ENCODE measurements at places on chromosomes 6 and 20. TPM values are rescaled to one million over a fixed set of nuclear protein-coding genes. Genes with fewer than 3 reads are reported as not detected.
A peak's percentile ranks its signal among the peaks of the same experiment; 100 is the strongest.

JPH2 gene
- not detected for total RNA-seq

FOXS1 gene
- total RNA-seq = not detected

PLCB4 gene
- total RNA-seq = not detected

UBE2C gene
- total RNA-seq = 0.61 TPM

GRCh38 chr6:43013097-43013842 is 476 bp downstream of the MEA1 start:
- peaks cover 37% of the 10 kb centered on the region for H3K36me3 ChIP-seq
- peaks cover 54% of the 10 kb centered on the region for H3K4me1 ChIP-seq
- peak overlapping the region; percentile 75 for H3K4me3 ChIP-seq

DNA sequence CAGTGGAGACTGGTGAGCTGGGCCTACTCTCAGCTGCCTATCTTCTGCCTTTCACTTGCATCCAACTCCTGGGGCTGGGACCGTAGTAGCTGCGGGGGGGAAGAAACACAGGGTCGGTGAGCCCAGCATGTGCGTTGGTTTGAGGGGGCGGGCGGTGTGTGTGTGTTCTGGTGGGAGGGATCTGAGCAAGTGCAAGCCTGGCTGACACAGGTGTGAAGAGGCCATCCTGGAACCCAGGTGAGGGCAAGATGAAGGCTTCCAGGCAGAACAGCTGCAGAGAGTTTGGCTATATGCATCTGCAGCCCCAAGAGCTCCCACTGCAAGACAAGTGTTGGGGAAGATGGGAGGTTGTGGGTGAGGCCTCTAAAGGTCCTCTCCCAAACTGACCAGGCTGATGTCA is 30.6 kb downstream of the MOCS1 start:
- H3K36me3 ChIP-seq = no peaks in the 10 kb centered on the region
- no peak overlapping the region for H3K27ac ChIP-seq
- H3K4me1 ChIP-seq = no peaks in the 10 kb centered on the region
- no peak overlapping the region for H3K4me3 ChIP-seq
- H3K27me3 ChIP-seq = no peaks in the 10 kb centered on the region
- no peak for DNase-seq

DNA sequence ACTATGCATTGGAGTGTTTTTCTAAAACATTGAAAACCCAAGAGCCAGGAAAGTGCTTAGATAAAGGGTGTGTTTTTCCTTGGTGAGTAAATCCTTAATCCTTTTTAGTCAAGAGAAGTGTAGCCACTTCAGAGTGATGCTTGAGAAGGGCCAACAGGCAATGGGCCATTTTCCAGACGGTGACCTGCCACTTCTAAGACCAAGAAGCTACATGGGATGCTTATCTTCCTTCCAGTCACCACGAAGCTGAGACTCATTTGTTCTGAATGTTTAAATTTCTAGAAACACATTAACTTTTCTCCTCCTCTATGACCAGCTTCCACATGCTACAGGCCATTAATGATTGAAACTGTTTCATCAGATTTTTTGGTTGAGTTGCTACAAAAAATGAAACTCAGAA is 34.4 kb upstream of the NHSL1 start:
- no peak overlapping the region for H3K27ac ChIP-seq
- H3K36me3 ChIP-seq = no peaks in the 10 kb centered on the region
- H3K27me3 ChIP-seq = no peaks in the 10 kb centered on the region
- H3K4me3 ChIP-seq = no peak overlapping the region

DNA sequence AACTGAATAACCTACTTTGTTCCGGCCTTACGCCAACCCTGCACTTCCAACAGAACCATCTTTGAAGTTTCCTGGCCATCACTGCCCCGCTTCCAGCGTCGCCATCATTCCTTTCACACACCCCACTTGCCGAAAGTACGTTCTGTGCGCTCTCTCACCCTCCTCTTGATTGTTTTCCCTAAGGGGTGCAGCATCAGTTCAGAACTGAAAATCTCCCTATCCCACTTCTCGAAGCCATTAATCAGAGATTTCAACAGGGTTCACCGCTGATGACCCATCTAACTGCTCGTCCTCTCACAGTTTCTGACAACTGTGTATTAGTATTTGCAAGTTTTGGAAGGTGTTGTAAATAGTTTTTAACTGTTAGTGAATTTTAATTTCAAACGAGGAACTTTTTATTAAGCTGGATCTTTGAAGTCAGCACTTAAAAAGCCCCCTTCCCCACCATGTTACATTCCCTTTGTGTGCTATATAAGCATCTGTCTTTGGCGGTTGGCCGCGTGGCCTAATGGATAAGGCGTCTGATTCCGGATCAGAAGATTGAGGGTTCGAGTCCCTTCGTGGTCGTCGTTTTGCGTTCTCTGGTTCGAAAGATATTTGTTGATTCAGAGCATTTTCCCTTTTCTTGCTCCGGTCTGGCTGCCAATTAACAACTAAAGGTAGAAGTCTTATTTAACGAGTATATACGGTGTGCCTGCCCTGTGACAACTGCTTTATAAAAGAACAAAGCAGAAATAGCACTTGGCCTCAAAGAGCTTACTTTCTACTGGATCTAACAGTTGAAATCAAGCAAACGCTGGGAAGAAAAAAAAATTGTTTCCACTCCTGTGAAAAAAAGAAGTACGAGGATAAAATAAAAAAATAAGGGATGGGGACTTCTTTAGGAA is 42.6 kb downstream of the TRIM27 start:
- peak; percentile 21 for DNase-seq
- H3K36me3 ChIP-seq = no peaks in the 10 kb centered on the region
- H3K27ac ChIP-seq = no peak overlapping the region
- no peaks in the 10 kb centered on the region for H3K27me3 ChIP-seq

- no peaks in the 10 kb centered on the region for H3K36me3 ChIP-seq
- H3K4me1 ChIP-seq = peaks cover 19% of the 10 kb centered on the region
- DNase-seq = peak; percentile 28
- H3K4me3 ChIP-seq = no peak overlapping the region
- no peaks in the 10 kb centered on the region for H3K27me3 ChIP-seq
Measured at GRCh38 chr20:4961746-4962145, 39.6 kb downstream of the SLC23A2 start.

- H3K27me3 ChIP-seq = no peaks in the 10 kb centered on the region
- H3K4me3 ChIP-seq = no peak overlapping the region
- no peak for DNase-seq
- no peak overlapping the region for H3K27ac ChIP-seq
- H3K36me3 ChIP-seq = no peaks in the 10 kb centered on the region
- H3K4me1 ChIP-seq = peaks cover 8% of the 10 kb centered on the region
Measured at GRCh38 chr6:147287869-147288271, 83.7 kb downstream of the STXBP5 start.

- DNase-seq = no peak
- no peak overlapping the region for H3K4me3 ChIP-seq
- no peaks in the 10 kb centered on the region for H3K4me1 ChIP-seq
- no peaks in the 10 kb centered on the region for H3K27me3 ChIP-seq
- H3K27ac ChIP-seq = no peak overlapping the region
Measured at GRCh38 chr6:33384581-33385020, 7.0 kb upstream of the KIFC1 start.

DNA sequence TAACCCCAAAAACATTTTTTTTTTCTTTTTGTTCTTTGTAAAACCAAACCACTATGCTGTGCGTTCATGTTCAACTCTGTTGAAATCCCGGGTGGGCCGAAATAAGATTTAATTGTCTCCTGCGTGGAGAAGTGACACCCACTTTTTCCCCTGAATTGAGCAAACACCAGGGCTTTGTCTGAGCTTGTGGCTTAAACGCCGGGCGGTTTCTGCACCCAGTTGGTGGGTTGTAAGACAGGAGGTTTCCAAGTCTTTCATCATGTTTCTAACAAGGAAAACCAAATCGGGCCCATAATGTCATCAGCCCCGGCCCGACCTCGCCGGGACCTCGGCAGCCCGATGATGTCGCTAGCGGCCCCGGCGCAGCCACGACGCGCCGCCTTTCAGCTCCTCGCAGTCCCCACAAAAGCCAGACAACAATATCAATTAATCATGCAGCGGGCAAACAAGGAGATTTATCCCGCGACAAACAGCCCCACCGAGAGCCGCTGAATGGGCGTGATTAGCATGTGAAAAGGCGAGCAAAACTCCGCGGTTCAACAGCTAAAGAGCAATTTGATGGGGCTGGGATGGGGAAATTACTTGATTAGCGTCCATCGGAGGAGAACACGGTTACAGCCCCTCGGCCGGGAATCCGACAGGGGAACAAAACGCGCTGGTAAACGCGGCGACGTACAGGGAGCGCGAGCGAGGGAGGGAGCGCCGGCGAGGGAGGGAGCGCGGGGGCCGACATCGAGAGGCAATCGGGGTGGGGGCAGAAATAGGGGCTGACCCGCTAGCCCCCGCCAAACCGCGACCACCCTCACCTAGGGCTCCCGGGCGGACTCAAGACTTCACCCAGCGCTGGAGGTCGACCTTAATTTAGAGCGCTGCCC is 5.3 kb downstream of the LINC00237 start:
- H3K4me1 ChIP-seq = peaks cover 51% of the 10 kb centered on the region
- peak overlapping the region; percentile 62 for H3K4me3 ChIP-seq
- H3K36me3 ChIP-seq = no peaks in the 10 kb centered on the region
- peaks cover 71% of the 10 kb centered on the region for H3K27me3 ChIP-seq

DNA sequence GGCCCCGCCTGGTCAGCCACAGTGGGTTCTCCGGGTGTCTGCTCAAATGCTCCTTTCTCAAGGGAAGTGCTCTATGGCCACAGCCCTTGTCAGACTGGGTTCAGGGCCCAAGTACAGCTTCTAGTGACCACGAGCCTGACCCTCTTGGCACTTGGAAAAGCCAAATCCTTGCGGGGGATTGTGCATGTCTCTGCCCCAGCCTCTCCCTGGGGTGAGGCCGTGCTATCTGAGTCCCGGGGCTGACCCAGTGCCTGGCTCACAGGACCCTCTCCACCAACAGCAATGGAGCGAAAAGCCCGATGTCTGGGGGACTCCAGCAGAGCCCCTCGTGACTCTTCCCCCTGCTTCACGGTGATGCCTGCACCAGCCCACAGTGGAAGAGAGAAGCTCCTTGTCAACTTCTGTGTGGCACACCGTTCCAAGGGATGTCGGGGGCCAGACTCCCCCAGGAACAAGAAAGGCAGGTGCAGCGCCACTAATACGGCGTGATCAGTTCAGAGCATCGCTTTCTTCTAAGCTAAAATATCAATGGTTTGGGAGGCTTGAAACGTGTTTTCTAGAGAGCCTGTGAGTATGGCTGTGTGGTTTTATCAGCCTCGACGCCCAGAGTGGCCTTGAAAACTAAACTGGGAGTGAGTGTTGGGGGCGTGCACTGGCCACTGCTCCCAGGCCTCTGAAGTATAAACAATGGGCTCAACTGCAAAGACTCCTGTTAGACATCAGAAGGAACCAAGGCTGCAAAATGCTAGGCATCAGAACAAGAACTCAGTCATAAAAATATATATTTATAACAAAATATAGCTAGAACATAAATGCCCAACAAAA is 51.9 kb downstream of the DLL1 start:
- no peaks in the 10 kb centered on the region for H3K4me1 ChIP-seq
- no peaks in the 10 kb centered on the region for H3K27me3 ChIP-seq
- no peak overlapping the region for H3K27ac ChIP-seq
- no peaks in the 10 kb centered on the region for H3K36me3 ChIP-seq
- DNase-seq = no peak

All from CD4-positive, alpha-beta memory T cell (primary cell).